Activated CD8-positive, alpha-beta memory T cell treated with anti-CD3 and anti-CD28 coated beads for 4 hours (primary cell): ENCODE measurements at places on chromosomes 13 and 19.

GRCh38 chr13:66021846-66022245, 1208.3 kb downstream of the PCDH9 start:
- DNase-seq: no peak

DNA sequence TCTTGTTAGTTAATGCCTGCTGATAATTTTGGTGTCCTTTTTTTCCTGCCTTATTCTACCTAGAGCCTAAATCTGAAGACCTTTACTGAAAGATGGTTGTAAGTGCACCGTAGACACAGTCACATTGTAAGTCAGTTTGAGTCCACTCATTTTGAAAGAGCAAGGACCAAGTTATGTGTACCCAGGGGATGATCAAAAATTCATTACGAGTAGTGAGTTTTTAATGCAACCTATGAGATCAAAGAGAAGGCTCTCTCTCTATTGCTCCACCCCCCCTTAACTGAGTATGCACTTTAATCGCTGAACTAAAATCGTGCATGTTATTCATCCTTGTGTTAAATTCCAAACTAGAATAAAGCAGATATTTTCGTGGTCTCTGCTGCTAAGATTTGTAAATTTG, 1.8 kb downstream of the RAP2A start:
- DNase-seq: no peak

GRCh38 chr19:45615795-45616703, 14.0 kb upstream of the GPR4 start:
- DNase-seq: peak; percentile 24

DNA sequence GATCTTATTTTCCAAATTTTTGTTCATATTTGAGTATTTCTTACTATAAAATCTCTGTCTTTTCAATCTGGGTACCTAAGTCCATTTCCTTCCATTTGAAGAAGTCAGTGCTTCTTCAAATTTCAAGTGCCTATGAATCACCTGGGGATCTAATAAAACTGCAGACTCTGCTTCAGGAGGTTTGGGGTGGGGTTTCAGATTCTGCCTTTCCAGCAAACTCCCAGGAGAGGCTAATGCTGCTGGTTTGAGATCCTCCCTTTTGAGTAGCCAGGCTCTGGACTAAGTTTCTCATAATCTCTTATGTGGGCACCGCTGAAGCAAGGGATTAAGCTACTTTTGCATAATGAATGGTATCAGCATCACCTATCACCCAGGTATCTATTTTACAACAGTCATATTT, 242.4 kb downstream of the RGCC start:
- DNase-seq: no peak
